ENCODE measurements at places on chromosomes 2 and 18.

- no peak for DNase-seq
Measured at GRCh38 chr2:20966061-20966595, 77.7 kb downstream of the APOB start.

GRCh38 chr2:100963026-100963375 is 39.1 kb upstream of the RPL31 start:
- no peak for DNase-seq

- DNase-seq: no peak
Measured at GRCh38 chr18:22171258-22172119, 2.1 kb downstream of the GATA6 start.

GRCh38 chr18:45617284-45617683 is 2.0 kb downstream of the SLC14A2 start:
- no peak for DNase-seq

DNA sequence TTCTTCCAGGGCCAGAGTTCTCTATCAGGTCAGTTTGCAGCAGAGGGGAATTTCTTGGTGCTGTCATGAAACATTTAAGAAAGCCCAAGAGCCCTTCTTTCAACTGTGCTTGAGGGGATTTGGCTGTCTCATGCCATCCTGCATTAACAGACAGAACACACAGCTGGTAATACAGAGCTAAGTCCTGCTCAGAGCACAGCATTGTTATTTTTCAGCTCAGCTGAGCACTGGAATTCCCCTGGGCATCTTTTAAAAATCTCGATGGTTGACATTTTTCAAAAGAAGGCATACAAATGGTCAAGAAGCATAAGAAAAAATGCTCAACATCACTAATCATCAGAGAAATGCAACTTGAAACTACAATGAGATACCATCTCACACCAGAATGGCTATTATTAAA is 14.9 kb upstream of the IL1R2 start:
- no peak for DNase-seq

GRCh38 chr18:1604751-1605150 is 700.1 kb downstream of the ADCYAP1 start:
- DNase-seq: no peak

DNA sequence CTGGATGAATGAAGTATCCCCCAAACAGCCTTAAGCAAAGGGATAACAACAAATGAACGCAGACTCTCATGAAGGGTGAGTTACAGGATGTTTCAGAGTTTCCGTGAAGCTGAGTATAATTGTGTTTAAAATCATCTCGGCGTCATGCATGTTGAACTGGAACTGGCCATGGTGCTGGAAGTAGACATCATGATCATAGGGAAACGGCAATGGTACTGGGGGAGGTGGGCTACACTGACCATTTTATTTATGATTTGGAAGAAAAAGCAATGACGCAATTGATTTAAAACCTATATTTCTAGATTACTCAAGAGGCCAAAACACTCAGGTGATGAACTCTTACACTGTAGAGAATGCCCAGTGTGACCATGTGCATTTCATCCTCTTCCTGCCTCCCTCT is 387.9 kb upstream of the MYT1L start:
- no peak for DNase-seq

GRCh38 chr2:10613263-10613662 is 76.5 kb downstream of the NOL10 start:
- DNase-seq: no peak

- DNase-seq: no peak
Measured at GRCh38 chr2:37600735-37601134, 70.7 kb downstream of the CDC42EP3 start.

DNA sequence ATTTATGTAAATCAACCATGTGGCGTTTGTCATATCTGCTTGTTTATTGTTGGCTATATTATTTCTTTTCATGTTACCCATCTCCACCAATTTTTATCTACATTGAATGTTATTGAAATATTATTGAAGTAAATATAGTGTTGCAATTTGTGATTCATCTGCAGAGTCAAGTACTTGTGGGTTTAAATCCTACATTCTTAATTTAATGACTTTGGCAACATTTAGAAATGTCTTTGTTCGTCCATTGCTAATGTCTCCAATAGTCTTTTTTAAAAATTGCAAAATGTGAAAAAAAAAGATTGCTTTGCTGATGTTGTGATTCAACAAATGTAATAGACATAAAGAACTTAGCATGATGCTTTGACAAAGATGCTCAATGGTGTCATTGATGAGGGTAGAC is 1572.8 kb upstream of the PIK3C3 start:
- DNase-seq: no peak

GRCh38 chr18:35477497-35477896 is 20.3 kb downstream of the INO80C start:
- no peak for DNase-seq

DNA sequence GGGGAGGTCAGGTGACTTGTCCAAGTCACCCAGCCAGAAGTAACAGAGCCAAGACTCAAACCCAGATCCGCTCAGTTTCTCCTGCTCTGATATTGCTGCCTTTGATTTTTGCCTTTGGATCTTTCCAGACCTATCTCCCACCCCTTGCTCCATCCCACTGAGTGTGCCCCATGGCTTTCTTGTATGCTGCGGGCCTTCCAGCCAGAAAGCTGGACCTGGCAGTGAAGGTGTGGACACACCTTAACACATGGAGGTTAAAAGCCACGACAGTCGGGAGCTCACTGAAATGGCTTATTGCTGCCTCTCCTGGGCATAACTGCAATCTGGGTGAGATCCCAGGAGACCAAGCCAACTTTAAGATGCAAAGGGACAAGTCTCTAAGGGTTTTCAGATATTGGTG is 86.7 kb downstream of the LONRF2 start:
- DNase-seq: no peak

DNA sequence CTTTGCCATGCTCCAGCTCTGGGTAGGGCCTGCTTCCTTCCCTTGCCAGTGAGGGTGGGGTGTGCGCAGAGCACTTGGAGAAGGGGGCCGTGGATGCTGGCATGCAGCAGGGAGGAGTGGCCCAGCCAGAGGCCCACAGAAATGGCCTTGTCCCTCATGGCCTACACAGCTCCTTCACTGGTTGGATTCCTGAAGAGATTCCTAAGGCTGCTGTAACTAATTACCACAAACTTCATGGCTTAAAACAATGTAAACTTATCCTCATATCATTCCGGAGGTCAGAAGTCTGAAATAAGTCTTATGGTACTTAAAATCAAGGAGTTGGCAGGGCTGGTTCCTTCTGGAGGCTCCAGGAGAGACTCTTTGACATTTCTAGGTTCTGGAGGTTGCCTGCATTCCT is 195.2 kb downstream of the GLI2 start:
- no peak for DNase-seq

GRCh38 chr2:127523269-127523939 is 2.9 kb downstream of the IWS1 start:
- no peak for DNase-seq

DNA sequence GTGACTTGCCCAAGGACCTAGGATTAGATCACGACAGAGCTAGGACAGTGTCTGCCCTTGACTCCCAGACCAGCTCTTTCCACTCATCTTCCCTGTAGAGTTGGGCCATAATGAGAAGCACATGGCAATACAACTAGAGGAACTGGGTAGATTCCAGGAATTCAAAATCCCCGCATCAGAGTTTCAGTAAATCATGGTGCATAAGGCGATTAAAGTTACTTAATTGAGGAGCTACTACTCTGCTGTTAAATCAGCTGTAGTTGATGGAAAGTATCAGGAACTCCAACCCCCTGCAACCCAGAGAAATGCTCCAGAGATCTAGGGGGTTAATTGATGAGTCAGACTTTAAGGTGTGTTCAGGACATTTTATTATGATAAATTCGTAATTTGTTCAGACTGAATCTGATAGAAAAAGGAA is 5.7 kb downstream of the ANTXR1 start:
- DNase-seq: no peak

- DNase-seq: no peak
Measured at GRCh38 chr2:148930046-148930775, 55.2 kb downstream of the KIF5C start.

- no peak for DNase-seq
Measured at GRCh38 chr2:162840598-162841246, 2.2 kb upstream of the KCNH7 start.

DNA sequence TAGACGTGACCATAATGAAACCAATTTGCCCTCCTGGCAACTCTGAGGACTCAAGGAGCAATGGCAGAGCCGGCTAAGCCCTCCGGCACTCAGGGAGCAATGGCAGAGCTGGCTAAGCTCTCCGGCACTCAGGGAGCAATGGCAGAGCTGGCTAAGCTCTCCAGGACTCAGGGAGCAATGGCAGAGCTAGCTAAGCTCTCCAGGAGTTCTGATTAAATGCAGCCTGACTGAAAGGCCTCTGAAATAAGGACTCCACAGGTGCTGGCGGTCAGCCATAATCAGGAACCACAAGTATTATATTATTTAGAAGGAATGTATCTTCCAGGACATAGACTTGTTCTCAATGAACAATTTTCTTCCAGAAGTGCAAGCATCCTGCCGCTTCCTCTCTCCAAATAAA is 65.2 kb downstream of the C2orf76 start:
- DNase-seq: no peak

DNA sequence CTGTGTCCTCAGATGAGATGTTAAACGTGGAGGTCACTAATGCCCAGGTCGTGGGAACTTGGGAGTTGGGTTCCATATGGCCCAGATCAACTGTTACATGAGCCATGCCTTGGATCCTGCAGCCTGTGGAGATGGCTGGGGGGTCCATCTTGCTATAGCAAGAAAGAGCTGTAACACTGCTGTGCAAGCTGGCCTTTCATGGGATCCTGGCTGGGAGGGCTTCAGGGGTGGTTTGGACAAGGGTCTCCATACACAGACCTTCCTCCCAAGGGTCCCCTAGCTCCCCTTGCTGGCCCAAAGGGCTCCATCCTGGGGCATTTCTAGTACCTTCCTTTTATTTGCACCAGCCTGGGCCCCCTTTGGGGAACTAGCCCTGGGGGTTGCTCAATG is 337.7 kb downstream of the DYSF start:
- DNase-seq: no peak

DNA sequence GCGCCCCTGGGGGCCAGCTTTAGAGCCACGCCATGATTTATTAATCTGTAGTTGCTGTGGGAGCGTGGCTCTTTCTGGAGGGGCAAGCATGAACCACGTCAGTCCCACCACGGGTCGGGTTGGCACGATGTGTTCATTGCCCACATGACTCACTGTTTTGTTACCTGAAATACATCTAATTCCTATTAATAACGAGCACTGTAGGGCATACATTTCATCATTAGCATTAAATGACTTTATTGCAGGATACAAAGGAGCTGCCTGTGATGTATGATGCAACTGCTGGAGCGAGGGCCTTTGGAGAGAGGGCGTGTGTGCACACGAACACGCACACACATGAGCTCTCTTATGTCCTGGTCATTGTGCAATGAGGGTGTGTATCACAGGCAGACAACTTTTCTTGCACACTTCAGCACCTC is 127.0 kb downstream of the INHBB start:
- no peak for DNase-seq

DNA sequence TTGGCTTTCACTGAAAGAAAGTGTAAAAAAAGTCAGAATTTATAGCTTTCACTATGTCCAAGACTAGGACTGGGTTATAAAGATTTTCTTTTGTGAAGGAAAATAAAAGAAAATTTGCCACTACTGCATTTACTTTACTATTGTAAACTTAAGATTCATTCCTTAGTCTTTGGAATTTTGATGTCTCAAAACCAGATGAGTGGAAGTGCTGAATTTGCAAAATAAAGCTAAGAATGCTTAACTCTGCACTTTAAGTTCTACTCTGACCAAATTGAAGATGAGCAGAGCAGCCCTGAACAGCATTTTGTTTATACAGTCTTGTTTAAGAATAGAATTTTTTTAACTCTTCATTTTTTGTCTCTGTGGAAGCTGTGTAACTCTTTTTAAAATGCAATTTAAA is 102.4 kb downstream of the ICA1L start:
- DNase-seq: no peak

DNA sequence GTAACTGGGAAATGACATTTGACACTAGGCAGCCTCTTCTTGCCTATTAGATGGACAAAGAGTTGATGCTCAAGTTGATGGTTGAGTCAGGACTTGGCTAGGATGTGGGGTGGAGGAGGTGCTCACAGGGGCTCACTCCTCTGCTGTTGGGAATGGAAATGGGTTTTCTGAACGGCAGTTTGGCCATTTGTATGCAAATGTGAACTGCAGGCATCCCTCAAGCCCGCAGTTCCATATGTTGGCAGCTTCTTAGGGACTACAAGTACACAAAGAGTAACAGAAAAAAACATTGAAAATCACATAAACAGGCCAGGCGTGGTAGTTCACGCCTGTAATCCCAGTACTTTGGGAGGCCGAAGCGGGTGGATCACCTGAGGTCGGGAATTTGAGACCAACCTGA is 80.8 kb downstream of the INPP5D start:
- no peak for DNase-seq

GRCh38 chr2:162197069-162197825 is 45.2 kb upstream of the GCG start:
- no peak for DNase-seq

DNA sequence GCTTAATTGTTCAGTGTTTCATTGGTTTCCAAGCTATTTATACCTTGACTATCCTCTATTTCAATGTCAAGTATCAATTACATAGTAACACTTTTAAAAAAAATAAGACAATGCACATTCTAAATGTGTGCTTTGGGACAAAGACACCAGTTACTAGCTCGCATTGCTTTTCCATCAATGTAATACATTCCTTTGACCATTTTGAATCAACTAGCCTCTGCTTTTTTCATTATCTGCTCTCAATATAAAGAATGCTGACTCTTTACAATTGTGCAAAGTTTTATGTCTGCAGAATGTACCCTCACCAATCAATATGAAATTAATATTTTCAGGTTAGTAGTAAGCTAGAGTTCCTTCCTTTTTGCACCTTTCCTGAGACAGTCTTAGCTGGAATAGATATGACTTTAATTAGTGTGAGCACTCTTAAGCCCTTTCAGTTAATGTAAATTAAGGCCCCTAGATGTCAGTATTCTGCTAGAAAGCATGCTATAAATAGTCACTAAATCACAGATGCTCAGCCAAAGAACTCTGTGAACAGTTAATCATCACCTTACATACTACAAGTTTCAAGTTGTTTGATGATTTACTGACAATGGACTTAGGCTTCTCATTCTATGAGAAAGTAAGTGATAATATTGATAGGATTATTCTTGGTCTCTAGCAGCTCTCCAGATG is 413.6 kb downstream of the PTH2R start:
- no peak for DNase-seq

DNA sequence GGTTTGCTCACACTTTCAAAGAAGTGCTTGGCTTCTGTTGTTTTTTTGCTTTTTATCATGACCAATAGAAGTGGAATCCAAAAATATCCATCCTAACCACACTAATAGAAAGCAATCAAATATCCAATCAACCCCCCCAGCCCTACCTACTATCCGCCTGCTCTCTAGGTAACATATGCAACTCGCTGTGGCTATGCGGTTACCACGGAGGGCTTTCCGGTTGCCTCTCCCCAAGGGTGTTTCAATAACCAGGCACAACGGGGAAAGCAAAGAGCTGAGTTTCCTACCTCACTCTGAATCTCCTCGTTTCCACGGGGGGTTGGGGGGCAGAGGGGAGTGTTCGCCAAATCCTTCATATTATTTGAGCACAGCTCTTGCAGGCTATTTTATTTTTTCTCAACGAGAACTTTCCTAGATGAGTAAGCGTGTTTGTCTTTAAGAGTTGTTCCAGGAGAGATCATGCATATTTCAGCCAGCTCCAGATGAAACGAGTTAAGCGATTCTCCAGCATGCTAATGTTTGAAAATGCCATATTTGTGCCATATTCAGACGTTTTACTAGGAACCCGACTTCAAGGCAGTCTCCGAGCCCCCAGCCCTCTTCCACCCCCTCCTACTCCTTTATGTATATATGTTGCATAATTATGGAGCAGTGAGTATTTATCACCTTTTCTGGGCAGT is 30.3 kb downstream of the PAX3 start:
- DNase-seq: no peak

- no peak for DNase-seq
Measured at GRCh38 chr18:67728364-67728763, 211.8 kb upstream of the DSEL start.
